ENCODE measurements at places on chromosomes 7 and 10. TPM values are rescaled to one million over a fixed set of nuclear protein-coding genes. Genes with fewer than 3 reads are reported as not detected.

DNA sequence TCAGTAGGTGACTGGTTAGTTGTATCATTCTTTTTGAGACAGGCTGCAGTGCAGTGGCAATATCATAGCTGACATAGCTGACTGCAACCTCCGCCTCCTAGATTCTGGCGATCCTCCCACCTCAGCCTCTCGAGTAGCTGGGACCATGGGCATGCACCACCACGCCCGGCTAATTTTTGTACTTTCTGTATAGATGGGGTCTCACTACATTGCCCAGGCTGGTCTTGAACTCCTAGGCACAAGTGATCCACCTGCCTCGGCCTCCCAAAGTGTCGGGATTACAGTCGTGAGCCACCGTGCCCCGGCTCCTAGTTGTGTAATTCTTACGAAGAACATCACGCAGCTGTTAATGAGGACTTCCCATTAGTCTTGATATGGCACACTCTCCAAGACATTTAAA, 123.4 kb upstream of the VKORC1L1 start:
- H3K4me1 ChIP-seq = peaks cover 70% of the 10 kb centered on the region
- H3K36me3 ChIP-seq = no peaks in the 10 kb centered on the region
- H3K27ac ChIP-seq = peak overlapping the region; percentile 98
- no peak for DNase-seq
- no peak overlapping the region for H3K4me3 ChIP-seq

DNA sequence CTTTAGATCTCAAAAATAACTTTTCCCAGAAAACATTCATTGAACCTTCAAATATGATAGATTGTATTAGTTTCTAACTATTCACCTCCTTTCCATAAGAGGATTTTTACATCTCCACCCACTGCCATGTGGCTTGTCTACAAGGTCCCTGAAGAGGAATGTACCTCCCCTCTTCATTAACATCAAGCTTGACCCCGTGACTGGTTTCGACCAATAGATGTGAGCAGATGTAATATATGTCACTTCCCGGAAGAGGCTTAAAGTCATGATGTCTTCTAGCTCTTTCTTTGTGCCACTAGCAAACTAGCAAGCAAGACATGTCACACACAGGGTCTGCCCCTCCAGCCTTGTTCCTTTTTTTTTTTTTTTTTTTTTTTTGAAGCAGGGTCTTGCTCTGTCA, 6.9 kb downstream of the BAZ1B start:
- no peaks in the 10 kb centered on the region for H3K27me3 ChIP-seq
- no peak overlapping the region for H3K4me3 ChIP-seq
- no peak for DNase-seq
- peaks cover 52% of the 10 kb centered on the region for H3K36me3 ChIP-seq
- H3K4me1 ChIP-seq = peaks cover 70% of the 10 kb centered on the region
- no peak overlapping the region for H3K27ac ChIP-seq

DNA sequence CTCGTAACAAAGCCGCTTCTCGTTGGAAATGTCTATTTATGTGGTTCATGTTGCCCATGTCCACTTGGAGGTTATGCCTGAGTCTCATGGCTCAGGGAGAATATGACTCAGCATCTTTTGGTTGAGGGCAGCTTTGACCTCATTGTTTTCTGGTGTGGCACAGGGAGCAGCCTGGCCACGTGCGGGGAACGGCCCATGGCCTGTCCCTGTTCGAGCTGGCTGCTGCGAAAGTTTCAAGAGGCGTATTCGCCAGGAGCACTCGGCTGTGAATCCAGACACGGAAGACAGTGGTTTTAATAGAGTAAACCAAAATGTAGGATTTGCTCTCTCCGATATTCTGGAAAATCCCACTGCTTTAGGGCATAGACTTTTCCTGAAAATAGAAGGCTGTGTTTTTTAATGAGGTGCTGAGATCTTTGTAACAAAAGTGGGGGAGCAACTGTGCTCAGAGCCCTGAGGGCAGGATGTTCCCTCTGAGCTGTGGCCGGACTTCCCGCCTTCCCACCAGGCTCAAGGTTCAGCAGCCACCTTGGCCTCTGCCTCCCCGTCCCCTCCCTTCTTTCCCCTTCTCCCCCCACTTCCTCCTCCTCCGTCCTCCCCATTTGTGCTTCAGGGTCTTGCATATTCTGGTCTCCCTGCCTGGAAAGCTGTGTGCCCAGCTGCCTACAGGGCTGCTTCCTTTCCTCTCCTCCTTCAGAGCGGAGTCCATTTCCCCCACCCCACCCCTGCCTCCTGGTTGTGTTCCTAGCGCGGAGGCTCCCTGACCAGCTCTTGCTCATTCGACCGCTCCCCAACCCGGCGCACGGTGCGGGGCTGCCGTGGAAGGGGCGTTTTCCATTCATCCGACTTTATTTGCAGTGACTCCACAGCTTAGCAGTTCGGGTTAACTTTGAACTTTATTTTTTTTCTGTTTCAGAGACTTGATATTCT, 642.0 kb downstream of the SDK1 start:
- no peak for DNase-seq
- H3K27ac ChIP-seq = no peak overlapping the region
- no peaks in the 10 kb centered on the region for H3K4me1 ChIP-seq
- H3K27me3 ChIP-seq = peaks cover 15% of the 10 kb centered on the region

- DNase-seq = no peak
- no peak overlapping the region for H3K4me3 ChIP-seq
- peaks cover 14% of the 10 kb centered on the region for H3K4me1 ChIP-seq
- no peaks in the 10 kb centered on the region for H3K27me3 ChIP-seq
- no peaks in the 10 kb centered on the region for H3K36me3 ChIP-seq
Observed at GRCh38 chr10:22634093-22634492, 80.3 kb downstream of the PIP4K2A start.

DNA sequence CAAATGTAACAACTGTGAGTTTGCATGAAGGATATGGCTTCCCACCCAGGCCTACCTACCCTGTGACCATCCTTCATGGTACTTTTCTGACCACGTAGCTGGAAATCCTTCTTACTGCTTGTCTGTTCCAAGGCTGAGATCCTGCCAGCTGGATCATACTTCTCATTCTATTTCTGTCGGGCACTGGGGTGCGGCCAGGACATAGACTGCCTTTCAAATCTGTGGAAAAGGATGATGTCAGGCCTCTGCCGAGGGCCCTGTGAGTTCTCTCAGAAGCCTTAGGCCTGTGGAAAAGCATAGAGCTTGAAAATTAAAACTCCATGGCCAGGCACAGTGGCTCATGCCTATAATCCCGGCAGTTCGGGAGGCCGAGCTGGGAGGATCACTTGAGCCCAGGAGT, 10.0 kb downstream of the VWC2 start:
- H3K4me3 ChIP-seq = no peak overlapping the region
- peaks cover 9% of the 10 kb centered on the region for H3K4me1 ChIP-seq
- DNase-seq = no peak
- peaks cover 5% of the 10 kb centered on the region for H3K27me3 ChIP-seq
- no peaks in the 10 kb centered on the region for H3K36me3 ChIP-seq
- no peak overlapping the region for H3K27ac ChIP-seq

DNA sequence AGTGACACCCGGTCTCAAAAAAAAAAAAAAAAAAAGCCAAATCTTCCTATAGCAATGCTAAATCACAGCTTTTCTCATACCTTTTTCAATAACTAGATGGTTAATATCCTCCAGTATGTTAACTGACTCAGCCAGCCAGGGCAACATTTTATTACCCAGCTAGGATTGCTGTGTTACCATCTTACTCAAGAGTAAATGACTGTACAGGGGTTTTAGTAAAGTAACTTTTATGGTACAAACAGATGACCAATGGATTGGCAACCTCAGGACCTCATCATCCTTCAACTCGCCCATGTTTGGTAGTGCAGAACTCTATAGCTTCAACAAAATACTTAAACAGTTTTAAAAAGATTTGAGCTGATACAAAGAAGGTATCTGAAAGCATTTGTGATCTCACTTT, 59.5 kb downstream of the HBP1 start:
- peaks cover 17% of the 10 kb centered on the region for H3K4me1 ChIP-seq
- H3K36me3 ChIP-seq = peaks cover 27% of the 10 kb centered on the region
- no peaks in the 10 kb centered on the region for H3K27me3 ChIP-seq
- no peak for DNase-seq
- H3K27ac ChIP-seq = no peak overlapping the region

- no peaks in the 10 kb centered on the region for H3K36me3 ChIP-seq
- H3K27me3 ChIP-seq = no peaks in the 10 kb centered on the region
- H3K4me3 ChIP-seq = no peak overlapping the region
- peaks cover 4% of the 10 kb centered on the region for H3K4me1 ChIP-seq
Observed at GRCh38 chr7:17186745-17187530, 111.5 kb upstream of the AHR start.

DNA sequence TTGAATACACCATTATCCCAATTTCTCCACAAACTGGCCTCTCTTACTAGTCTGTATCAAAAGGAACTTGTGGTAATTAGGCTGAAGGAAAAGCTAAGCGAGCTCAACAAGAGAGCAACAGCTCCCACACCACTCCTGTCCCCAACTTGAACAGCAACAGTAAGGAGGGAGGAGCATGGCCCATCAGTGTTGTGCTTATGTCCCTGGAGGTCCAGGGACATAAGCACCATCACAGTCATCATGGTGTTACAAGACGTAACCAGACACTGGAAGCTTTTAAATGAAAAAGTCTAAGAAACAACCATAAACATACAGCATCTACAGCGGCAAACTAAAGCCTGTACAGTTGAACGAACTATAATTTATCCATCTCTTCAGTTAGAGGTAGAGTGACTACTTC, 989 bp downstream of the ERLIN1 start:
- peaks cover 28% of the 10 kb centered on the region for H3K4me1 ChIP-seq
- H3K4me3 ChIP-seq = peak overlapping the region; percentile 86
- peaks cover 34% of the 10 kb centered on the region for H3K36me3 ChIP-seq
- H3K27ac ChIP-seq = peak overlapping the region; percentile 86

- no peak overlapping the region for H3K4me3 ChIP-seq
- H3K27me3 ChIP-seq = no peaks in the 10 kb centered on the region
- no peak overlapping the region for H3K27ac ChIP-seq
- no peaks in the 10 kb centered on the region for H3K36me3 ChIP-seq
- H3K4me1 ChIP-seq = peaks cover 9% of the 10 kb centered on the region
- DNase-seq = no peak
Observed at GRCh38 chr10:31526681-31527080, 207.7 kb downstream of the ZEB1 start.

DNA sequence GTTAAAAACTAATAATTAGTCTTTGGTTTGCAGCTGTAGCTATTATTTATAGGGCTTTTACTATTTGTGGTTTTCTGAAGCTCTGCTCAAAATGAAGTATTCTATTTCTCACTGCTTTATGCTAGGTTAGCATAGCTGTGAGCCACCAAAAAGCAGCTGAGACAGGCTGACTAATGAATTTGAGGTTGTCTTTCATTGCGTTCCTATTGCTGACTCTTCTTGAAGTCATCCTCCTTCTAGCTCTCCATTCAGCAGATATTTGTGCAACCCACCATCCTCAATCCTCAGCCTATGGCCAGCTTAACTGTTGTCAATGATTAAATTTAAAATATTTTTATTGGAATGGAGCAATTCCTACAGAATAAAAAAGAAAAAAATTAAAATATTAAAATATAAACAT, 2.1 kb upstream of the RALA start:
- no peak for DNase-seq
- H3K27ac ChIP-seq = no peak overlapping the region
- H3K4me1 ChIP-seq = peaks cover 15% of the 10 kb centered on the region
- H3K4me3 ChIP-seq = no peak overlapping the region
- no peaks in the 10 kb centered on the region for H3K36me3 ChIP-seq

GRCh38 chr10:113515161-113515560, 37.7 kb upstream of the HABP2 start:
- no peaks in the 10 kb centered on the region for H3K27me3 ChIP-seq
- H3K4me3 ChIP-seq = no peak overlapping the region
- no peak for DNase-seq
- H3K36me3 ChIP-seq = no peaks in the 10 kb centered on the region
- H3K27ac ChIP-seq = no peak overlapping the region

GRCh38 chr10:53697038-53697437, 924.5 kb upstream of the MBL2 start:
- H3K4me3 ChIP-seq = no peak overlapping the region
- H3K27ac ChIP-seq = no peak overlapping the region
- no peaks in the 10 kb centered on the region for H3K4me1 ChIP-seq
- H3K27me3 ChIP-seq = no peaks in the 10 kb centered on the region

- H3K27ac ChIP-seq = no peak overlapping the region
- H3K36me3 ChIP-seq = no peaks in the 10 kb centered on the region
Observed at GRCh38 chr7:124074007-124074406, 41.1 kb upstream of the TMEM229A start.

DNA sequence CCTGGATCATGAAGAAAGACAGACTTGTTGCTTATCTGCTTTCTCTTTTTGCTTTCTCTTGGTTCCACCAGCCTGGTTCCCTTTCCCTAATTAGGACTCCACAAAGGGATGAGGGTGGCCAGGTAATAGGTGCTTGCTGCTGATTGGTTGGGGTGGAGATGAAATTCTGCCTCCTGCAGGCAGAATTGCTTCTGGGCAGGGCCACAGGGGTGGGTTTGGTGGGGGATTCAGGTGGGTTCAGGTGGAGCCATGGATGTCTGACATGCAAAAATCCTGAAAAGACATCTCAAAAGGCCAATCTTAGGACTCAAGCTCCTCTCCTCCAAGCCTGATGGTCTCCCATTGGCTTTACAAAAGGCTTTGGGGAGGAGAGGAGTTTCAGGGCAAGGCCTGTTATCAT, 25.4 kb upstream of the ACHE start:
- no peaks in the 10 kb centered on the region for H3K4me1 ChIP-seq
- no peaks in the 10 kb centered on the region for H3K36me3 ChIP-seq
- H3K27ac ChIP-seq = no peak overlapping the region
- peaks cover 3% of the 10 kb centered on the region for H3K27me3 ChIP-seq

- no peak for DNase-seq
- no peaks in the 10 kb centered on the region for H3K27me3 ChIP-seq
- peaks cover 6% of the 10 kb centered on the region for H3K4me1 ChIP-seq
- no peaks in the 10 kb centered on the region for H3K36me3 ChIP-seq
Observed at GRCh38 chr7:115825456-115826115, 205.0 kb downstream of the TFEC start.

DNA sequence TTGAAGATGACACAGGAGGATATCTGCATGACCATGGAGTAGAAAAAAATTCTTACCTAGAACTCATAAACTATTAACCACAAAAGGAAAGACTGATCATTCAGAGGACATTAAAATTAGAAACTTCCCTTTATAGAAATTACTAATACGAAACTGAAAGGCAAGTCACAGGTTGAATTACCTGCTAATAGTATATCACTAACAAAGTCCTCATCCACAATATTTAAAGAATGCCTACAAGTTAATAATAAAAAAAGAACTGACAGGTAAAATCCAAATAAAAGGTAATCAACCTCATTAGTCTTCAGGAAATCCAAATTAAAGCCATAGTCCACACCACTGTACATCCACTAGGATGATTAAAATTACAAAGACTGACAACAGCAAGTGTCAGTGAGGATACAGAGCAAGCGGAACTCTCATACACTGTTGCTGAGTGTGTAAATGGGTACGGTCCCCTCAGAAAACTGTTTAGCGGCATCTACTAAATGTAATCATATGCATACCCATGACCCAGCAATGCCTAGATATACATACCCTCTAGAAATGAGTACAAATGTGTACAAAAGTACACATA, 71.2 kb downstream of the ARHGAP21 start:
- peaks cover 21% of the 10 kb centered on the region for H3K4me1 ChIP-seq
- no peaks in the 10 kb centered on the region for H3K36me3 ChIP-seq
- no peaks in the 10 kb centered on the region for H3K27me3 ChIP-seq
- H3K4me3 ChIP-seq = no peak overlapping the region

Gene MSRB2
- total RNA-seq = 45.0 TPM

Gene LRGUK
- 0.83 TPM for total RNA-seq

Gene UTF1
- not detected for total RNA-seq

Gene HOXA2
- total RNA-seq = 3.5 TPM

Gene VIM
- 1,968 TPM for total RNA-seq

Gene ABCB4
- total RNA-seq = 1.4 TPM

Gene ELMO1
- total RNA-seq = 42.4 TPM

Gene CLEC5A
- total RNA-seq = 0.32 TPM

Gene GALNT17
- 95.6 TPM for total RNA-seq

Gene PDZD7
- total RNA-seq = 0.33 TPM

Gene DEPP1
- total RNA-seq = 79.1 TPM
